ENCODE measurements at places on chromosomes 11 and 22.

- no peaks in the 10 kb centered on the region for H3K27me3 ChIP-seq
- no peak overlapping the region for H3K27ac ChIP-seq
- no peak for DNase-seq
These were observed 30.1 kb downstream of the ANO1 start for GRCh38 chr11:70108250-70108649.

DNA sequence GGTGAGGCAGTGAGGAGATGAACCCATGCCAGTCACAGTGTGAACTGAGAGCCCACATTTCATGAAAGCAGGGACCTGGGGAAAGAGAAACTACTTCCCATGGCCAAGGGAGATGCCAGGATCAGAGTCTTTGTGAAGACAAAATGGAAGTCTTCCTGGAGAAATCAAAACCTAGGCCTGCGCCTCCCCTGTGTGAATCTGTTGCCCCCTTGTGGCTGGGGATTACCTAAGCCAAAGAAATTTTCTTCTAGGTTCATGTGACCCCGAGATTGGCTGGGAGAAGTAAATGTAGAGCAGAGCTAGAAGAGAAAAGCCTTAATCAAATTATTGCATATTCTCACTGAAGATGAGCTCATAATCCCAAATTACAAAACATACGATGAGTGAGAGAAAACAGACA lies 1075.3 kb downstream of the TBC1D22A start:
- H3K4me3 ChIP-seq: no peak overlapping the region
- no peaks in the 10 kb centered on the region for H3K4me1 ChIP-seq
- no peaks in the 10 kb centered on the region for H3K36me3 ChIP-seq
- H3K27ac ChIP-seq: no peak overlapping the region
- DNase-seq: no peak

DNA sequence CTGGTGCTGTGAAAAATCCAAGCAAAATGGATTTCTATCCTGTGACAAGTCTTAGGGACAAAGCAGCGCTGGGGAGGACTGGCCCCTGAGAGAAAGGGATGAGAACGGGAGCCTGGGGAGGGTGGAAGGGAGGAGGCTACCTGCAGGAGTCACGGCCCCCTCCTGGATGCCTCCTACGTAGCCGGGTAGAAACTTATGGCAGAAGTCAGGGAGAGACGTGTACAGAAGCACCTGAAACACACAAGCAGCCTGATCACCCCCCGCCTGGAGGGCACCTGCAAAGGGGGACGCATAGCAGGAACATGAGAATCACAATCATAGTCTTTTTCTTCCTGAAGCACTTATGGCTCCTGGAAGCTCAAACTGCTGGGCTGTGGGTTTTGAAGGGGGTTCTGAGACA lies 6.1 kb downstream of the DHCR7 start:
- no peak for DNase-seq
- no peaks in the 10 kb centered on the region for H3K27me3 ChIP-seq
- no peak overlapping the region for H3K4me3 ChIP-seq

DNA sequence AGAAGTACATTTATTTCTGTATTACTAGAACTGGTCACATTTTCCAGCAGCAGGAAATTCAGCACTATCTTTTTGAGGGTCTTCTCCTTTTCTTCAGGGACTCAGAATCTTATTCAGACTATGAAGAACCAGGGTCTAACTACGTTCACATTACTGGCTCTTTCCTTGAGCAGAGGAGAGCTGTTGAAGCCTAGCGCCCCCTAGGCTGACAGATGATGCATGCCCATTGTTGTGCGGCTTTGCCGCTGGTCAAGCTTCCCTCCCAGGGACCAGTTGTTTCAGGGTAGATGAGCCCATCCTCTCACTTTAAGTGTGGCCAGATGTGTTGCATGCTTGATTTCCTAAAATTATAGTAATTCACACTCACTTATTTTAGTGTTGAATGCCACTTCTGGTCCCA lies 168.2 kb upstream of the PDGFD start:
- H3K27ac ChIP-seq: no peak overlapping the region
- no peaks in the 10 kb centered on the region for H3K36me3 ChIP-seq
- no peaks in the 10 kb centered on the region for H3K4me1 ChIP-seq
- no peaks in the 10 kb centered on the region for H3K27me3 ChIP-seq

DNA sequence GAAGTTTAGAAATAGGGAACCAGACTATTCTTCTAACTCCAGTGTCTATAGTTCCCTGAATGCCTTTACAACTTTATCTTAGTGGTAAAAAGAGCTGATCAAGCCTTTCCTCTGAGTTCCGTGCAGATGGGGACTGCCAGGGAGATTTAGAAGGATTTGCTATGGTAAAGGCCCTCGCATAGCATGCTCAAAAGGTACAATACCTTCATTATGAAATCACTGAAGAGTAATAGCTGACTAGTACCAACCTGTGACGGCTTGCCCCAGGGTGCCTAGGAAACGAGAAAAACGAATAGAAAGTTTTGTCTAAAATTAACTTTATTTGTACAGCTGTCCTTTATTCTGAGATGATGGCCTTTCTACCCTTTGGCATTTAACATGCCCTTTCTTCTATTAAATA lies 150.1 kb upstream of the ARHGAP42 start:
- no peak overlapping the region for H3K27ac ChIP-seq
- H3K36me3 ChIP-seq: no peaks in the 10 kb centered on the region
- no peak for DNase-seq
- H3K27me3 ChIP-seq: no peaks in the 10 kb centered on the region
- H3K4me1 ChIP-seq: no peaks in the 10 kb centered on the region
- no peak overlapping the region for H3K4me3 ChIP-seq

DNA sequence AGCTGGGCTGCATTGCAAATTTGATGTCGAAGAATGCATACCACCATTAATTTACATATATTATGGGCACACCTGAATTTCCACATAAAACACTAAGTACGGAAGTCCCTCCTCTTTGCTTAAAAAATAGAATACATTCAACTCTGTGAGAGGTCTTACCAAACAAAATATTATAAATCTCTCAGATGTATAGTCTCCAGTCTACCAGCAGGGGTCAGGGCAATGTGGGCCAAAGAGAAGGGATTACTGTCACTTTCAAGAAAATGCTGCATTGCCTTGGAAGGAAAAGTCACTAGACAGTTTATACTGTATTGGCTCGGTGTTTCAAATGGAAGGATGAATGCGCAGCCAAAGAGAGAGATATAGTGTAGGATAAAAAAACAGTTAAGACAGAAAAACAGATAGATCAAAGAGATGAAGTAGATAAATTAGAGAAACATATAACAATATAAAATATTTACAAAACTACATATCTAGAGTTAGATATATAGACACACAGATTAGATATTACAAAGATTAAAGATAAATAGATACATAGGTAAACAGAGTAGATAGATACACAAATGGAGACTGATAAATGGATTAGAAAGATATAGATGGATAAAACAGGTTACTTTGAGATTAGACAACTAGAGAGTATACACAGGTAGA lies 20.9 kb downstream of the SERGEF start:
- H3K27ac ChIP-seq: no peak overlapping the region
- no peaks in the 10 kb centered on the region for H3K27me3 ChIP-seq
- no peak overlapping the region for H3K4me3 ChIP-seq
- H3K36me3 ChIP-seq: no peaks in the 10 kb centered on the region

DNA sequence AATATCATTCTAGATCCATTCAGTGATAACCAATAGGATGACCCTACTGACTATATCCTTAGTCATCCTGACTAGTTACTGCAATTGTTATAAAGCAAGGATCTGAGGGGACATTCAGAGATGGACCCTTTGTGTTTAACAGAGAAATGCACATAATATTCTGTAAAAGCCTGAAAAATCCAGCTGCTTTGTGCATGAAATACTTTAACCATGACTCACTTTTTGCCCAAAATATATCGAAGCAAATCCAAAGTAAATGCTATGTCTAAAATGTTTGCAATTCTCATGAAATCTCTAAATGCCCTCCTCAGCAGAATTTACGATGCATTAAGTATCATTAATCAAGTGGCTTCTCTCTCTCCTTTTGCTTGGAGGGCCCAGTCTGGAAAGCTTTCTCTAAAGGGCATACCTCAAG lies 178.8 kb upstream of the MTMR2 start:
- no peaks in the 10 kb centered on the region for H3K4me1 ChIP-seq
- H3K4me3 ChIP-seq: no peak overlapping the region
- no peaks in the 10 kb centered on the region for H3K36me3 ChIP-seq
- no peaks in the 10 kb centered on the region for H3K27me3 ChIP-seq
- DNase-seq: no peak

DNA sequence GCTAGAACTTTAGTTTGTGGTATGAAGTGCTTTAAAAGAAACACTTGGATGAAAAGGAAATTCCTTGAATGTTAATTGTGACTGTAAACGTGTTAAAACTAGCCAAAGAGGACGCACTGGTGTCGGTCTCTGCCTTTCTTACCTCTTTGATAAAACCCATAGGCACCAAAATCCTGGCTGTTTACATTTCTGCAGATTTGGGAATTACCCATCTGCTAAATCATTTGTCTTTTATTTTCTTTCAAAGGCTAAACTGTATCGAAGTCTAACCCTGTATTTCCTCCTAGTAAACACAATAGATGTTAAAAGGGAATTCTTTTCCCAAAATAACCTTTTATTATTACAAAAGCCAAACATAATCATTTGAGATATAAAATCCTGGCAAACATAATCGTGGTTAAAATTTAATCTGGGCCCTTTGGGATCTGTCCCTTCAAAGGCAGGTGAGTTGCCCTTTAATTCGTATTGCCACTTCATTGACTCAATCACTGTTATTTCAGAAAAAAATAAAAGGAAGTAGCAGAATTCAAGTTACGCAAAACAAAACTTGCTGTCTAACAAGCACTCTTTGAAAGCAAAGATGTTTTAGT lies 2.4 kb downstream of the RASSF10 start:
- H3K4me3 ChIP-seq: no peak overlapping the region
- peaks cover 17% of the 10 kb centered on the region for H3K27me3 ChIP-seq
- peaks cover 4% of the 10 kb centered on the region for H3K4me1 ChIP-seq
- no peak overlapping the region for H3K27ac ChIP-seq
- no peak for DNase-seq

- no peak overlapping the region for H3K4me3 ChIP-seq
- no peak for DNase-seq
- no peaks in the 10 kb centered on the region for H3K27me3 ChIP-seq
These were observed 3.1 kb upstream of the MYEOV start for GRCh38 chr11:69290806-69291205.

DNA sequence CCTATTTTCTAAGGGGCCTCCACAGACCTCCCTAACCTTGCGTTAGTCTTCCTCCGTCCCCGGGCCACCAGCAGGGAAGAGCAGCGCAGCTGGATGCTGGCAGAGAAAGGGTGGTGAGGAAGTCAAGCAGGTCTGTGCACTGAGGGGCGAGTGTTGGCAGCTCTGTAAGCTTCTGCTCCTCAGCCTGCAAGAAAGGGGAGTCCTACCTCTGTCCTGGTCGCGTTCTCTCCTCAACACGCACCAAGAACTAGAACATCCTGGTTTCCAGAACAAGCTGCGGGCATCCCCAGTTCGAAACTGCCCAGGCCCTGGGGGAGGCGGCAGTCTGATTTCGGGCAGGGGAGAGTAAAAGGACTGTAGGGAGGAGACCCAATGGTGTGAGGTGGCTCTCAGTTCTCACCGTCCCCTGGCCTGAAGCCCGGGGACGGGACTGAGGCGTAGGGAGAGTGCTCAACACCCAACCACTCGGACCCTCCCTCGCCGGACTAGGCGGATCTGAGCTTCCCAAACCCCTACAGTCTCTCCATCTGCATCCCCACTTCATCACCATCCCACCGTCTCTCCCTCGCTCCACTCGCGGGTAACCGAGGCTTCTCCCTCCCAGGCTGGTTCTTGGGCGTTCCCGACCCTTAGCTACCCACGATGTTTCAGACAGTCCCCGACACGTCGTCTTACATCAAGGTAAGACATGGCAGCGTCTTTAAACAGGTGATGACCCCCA lies 7.7 kb upstream of the FLI1 start:
- H3K27me3 ChIP-seq: peaks cover 85% of the 10 kb centered on the region
- H3K36me3 ChIP-seq: no peaks in the 10 kb centered on the region
- peak overlapping the region; percentile 23 for H3K4me3 ChIP-seq
- peaks cover 12% of the 10 kb centered on the region for H3K4me1 ChIP-seq
